ENCODE measurements at places on chromosomes 1 and 21.

DNA sequence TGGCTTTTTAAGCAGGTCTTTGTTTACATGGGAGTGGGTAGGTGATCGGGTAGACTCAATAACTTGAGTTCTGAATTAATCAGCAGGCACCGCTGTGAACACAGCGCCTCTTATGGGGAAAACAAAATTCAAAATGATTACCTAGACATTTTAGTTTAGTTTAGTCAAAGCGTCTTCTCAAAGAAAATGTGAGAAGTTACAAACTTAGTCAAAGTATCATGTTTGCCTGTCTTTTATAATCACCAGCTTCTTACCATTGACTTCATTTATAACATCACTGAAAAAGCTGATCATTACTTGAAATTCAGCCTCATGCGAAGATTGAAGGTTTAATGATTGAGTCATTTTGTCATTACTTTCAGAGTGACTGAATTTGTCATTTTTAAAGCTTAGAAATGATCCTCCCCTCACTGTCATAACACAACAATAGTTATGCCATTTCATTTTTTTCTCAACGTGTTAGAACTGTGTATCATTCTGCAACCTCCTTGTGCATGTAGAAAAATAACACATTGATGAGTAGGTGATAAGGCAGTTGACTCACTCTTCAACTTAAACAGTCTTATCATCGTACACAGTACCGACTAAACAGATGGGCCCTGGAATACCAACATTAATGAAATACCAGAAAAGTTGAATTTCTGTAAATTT is 188.5 kb downstream of the NFIA start:
- DNase-seq: no peak

DNA sequence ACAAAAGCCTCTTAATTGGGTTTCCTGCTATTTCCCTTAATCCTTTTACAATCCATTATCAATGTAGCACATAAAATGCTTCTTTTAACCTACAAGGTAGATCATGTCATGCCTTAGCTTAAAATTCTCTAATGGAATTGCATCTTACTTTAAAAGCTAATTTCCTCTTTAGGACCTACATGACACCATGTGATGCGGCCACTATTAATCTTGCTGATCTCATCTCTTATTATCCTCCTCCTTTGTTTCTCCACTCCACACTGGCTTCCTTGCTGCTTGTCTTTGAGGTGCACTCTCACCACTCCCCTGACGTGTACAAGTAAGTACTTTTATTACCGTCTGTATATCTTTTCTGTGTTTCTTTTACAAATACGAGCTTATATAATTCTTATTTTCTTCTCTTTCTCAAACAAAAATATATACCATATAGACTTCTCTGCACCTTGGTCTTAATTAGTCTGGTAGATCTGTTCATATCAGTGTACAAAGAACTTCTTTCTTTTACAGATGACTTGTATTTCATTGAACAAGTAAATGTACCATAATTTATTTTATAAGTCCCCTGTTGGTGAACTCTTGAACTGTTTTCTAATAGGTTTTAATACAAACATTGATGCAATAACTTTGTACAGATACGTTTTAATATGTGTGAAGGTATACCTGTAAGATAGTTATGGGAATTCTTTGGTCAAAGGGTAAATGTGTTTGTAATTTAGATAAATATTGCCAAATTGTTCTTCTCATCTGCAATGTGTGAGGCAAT is 28.2 kb downstream of the GPR88 start:
- no peak for DNase-seq

DNA sequence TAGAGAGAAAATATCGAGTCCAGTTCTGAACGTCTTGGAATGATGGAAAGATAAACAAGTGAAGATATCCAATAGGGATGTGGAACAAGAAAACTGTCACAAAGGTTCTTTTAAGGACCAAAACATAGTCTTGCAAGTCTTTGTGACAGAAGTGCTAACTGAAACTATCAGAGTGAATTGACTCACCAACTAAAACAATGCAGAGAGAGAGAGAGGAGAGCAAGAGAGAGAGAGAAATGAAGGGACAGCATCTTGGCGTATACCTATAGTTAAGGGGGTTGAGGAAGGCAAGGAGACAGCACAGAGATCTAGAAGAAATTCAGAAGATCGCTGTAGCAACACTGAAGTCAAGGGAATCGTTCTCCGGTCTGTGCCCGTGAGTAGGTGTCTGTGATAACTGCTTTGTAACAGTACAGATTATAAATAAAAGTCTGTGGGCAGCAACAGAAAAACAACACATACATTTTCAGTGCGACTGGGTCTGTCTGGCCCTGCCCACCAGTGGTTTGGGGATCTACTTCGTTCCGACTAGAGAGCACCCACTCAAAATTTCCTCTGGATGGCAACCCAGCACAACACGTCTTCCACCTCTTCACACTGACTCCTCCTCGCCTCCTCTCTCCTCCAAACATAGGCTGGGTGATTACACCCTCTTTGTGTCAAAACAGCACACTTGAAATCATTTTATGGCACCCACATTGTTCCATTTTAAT is 4.8 kb upstream of the COA6 start:
- DNase-seq: no peak

DNA sequence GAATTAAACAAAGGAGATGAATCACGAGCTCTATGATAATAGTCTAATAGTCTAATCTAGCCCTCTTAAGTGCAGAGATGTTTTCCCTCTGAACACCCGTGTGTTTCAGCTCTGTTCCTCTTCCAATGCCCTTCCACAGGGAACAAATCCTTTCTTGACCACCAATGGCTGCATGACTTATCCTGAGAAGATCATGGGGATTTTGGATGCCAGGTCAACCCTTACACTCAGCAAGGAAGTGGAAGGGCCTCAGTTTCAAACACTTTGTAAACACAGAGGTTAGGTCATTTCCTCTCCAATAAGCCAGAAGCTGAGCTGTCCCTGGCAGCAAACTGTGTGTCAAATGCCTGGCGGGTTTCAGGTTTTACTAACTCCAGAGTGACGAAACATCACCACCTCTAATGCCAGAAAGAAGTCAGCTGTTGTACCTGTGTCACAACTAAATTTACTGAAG is 200.0 kb downstream of the GABPA start:
- peak; percentile 68 for DNase-seq

GRCh38 chr1:174989536-174990220 is 10.1 kb upstream of the CACYBP start:
- no peak for DNase-seq

DNA sequence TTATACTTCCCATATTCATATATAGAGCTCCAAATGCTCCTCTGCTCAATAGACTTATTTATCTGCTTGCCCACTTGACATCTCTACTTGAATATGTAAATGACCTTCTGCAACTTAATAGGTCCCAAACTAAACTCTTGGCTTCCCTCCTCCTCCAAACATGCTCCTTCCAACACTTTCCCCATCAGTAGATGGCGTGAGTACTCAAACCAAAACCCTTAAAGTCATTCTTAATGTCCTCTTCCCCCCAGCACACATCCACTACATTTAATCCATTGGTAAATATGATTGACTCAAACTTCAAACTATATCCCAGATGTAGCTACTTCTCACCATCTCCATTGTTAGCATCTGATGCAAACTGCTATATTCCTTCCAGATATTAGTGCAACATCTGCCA is 48.5 kb upstream of the PBX1 start:
- DNase-seq: no peak

DNA sequence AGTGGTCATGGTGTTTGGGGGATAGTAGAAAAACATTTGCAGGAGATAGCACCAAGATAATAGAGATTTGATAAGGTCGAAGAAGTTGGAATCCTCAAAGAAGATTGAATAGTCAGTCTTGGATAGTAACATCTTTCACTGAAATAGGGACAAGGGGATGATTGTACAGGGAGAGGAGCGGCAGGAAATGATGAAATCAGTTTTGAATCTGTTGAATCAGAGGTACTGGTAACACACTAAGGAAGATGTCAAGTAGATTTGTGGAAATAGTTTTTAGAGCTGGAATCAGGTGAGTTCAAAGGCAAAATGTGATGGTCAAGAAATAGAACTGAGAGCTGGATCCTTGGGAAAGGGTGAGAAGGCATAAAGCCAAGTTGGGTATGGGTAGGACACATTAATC is 26.5 kb downstream of the CAP1 start:
- no peak for DNase-seq

- no peak for DNase-seq
Measured at GRCh38 chr1:162087111-162087510, 17.6 kb downstream of the NOS1AP start.

- no peak for DNase-seq
Measured at GRCh38 chr21:17467829-17468228, 45.0 kb upstream of the CXADR start.

DNA sequence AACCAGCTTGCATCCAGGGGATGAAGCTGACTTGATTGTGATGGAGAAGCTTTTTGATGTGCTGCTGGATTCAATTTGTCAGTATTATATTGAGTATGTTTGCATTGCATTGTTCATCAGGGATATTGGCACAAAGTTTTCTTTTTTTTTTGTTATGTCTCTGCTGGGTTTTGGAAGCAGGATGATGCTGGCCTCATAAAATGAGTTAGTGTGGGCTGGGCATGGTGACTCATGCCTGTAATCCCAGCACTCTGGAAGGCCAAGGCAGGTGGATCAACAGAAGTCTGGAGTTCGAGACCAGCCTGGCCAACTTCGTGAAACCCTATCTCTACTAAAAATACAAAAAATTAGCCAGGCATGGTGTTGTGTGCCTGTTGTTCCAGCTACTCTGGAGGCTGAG is 8.6 kb downstream of the OR2L3 start:
- no peak for DNase-seq

GRCh38 chr1:171793636-171794035 is 12.2 kb downstream of the METTL13 start:
- no peak for DNase-seq

GRCh38 chr1:217012659-217013058 is 289.4 kb upstream of the ESRRG start:
- no peak for DNase-seq

DNA sequence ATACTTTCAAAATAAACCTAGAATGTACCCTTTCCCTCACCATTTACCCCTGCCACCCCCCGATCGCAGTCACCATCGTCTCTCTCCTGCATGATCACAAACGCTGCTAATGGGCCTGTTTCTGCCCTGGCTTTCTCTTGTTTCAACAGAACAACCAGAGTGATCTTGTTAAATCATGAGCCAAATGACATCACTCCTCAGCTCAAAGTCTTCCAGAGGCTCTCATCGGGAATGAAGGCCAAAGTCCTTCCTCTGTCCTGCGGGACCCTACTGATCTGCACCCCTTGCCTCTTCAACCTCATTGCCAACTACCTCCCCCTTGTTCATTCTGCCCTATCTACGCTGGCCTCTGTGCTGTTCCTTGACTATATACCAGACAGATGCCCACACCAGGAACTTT is 39.4 kb upstream of the PTGFRN start:
- no peak for DNase-seq

- no peak for DNase-seq
Measured at GRCh38 chr1:226003502-226004170, 4.5 kb upstream of the SDE2 start.

- no peak for DNase-seq
Measured at GRCh38 chr1:151871284-151872030, 17.9 kb upstream of the THEM5 start.

DNA sequence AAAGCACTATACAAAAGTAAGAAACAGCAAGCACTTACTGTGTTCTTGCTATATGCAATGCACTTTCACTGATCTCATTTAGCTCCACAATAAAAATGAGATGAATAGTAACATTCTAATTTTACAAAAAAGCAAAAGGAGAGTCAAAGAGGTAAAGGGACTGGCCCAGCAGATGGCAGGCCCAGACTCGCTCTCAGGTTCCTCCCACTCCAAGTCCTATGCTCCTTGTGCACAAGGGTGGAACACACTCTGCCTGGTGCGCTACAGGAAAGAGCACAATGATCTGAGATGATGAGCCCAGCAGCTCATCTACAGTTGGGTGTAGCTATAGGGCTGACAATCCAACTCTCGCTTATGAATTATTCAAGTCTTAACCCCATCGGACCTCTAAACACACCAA is 94.1 kb upstream of the LYST start:
- no peak for DNase-seq
